ENCODE measurements at places on chromosomes 1 and 21. TPM values are rescaled to one million over a fixed set of nuclear protein-coding genes. Genes with fewer than 3 reads are reported as not detected.

Gene CELF3
- not detected for total RNA-seq

Gene FCRL4
- not detected for total RNA-seq

Gene RAB7B
- 19.9 TPM for total RNA-seq

Gene USP33
- 105 TPM for total RNA-seq

Gene ST6GALNAC5
- 1.0 TPM for total RNA-seq

Gene BPNT1
- 22.2 TPM for total RNA-seq

All from articular chondrocyte of knee joint (primary cell).